Fibroblast of gingiva (primary cell): ENCODE measurements at places on chromosomes 11 and 22.

DNA sequence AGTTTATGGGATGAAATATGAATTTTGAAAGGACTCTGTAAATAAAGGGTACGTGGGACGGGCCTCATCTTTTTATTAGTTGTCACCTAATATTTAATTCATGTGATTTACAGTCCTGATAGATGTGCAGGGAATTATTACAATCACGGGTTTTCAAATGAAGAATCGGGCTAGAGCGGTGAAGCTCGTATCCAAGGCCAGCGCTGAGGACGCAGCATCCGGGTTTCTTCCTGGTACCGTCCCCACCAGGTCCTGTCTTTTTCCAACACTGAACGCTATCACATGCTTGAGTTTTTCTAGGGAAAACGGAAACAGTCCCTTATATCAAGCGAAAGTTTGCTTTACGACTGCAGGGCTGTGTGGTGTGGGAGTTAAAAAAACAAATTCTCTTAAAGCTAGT is 787 bp downstream of the SMDT1 start:
- DNase-seq: peak; percentile 27

GRCh38 chr11:61089806-61090491 is 12.3 kb upstream of the CD5 start:
- no peak for DNase-seq

DNA sequence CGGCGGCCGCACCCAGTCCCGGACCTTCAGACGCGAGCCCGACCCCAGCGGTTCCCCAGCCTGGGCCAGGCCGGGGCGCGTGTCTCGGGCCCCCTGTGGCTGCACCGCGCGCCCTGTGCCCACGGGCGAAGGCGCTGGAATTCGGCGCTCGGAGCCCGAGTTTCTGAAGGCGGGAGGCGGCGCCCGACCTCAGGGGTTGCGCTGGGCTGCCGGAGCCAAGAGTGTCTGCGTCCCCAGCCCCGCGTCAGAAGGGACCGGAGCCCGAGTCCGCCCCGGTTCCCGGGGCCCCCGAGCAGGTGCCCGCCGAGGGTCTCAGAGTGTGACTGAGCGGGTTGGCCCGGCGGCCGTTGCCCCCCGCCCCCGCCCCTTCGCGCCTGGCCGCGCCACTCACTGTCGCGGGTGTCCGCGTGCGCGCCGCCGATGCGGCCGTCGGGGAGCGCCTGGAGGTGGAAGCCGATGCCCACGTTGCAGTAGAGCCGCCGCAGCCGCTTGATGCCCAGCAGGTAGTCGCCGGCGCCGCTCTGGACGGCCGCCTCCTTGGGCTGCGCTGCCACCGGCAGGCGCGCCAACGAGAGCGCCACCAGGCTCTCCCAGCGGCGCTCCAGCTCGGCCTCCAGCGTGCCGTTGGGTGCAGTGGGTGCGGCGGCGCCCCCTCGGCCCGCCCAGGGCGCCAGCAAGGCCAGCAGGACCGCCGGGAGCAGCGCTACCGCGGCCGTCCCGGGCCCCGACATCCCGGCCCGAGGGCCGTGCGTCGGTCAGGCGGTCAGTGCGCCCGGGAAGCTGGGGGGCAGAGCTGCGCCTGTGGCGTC is 583 bp downstream of the FGF4 start:
- DNase-seq: no peak

DNA sequence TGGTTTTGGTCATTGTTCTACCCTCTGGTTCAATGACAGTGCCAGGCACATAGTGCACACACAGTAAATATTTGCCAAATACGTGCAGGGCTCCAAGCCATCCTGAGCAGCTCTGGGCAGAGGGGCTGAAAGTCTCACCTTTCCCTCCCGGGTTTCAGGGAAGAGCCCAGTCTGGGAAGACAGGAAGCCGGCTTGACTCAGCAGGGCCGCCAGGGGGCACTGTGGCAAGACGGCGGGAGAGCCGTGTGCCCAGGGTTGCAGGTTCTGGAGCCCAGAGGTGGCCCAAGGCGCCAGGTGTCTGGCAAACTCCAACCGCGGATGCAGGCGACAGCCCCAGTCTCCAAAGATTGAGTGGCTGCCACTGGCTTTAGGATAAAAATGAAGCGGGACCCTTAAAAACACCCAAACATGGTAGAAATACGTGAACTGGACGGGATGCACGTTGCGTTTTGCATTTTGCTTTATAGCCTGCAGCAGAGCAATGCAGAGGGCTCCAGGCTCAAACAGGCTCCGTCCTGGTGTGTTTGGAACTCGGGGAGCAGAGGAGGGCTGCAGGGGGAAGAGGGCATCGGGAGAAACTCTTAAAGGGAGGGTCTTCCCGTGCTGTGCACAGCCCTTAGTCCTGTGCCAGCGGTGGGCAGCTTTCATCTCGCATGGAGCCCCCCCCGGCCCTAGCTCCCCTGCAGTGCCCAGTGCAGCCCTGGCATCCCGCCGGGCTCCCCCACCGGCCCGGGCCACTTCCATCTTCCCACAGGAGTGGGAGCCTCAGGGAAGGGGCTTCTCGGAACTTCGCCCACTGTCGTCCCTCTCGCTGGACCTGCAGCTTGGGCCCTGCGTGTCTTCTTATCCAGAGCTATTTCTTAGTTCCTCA is 10.7 kb downstream of the KRTAP5-5 start:
- no peak for DNase-seq

GRCh38 chr11:19368726-19369375 is 128.1 kb upstream of the E2F8 start:
- peak; percentile 94 for DNase-seq

DNA sequence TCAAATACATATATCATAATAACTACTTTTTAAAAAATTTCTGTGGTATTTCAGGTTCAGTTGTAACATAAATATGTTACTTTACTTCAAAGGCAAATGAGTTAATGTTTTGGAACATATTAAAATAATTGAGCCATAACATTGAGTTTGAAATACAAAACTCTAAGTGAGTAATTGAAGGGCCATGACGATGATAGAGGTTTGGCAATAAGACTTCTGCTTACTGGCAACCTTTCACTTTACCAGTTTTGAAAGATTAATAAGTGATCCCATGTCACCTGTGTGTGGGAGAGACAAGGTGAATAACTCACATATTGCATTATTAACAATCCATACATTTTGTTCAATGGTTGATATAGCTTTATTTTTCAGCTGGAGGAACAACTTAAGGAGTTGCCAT is 144.4 kb downstream of the GRIA4 start:
- no peak for DNase-seq

DNA sequence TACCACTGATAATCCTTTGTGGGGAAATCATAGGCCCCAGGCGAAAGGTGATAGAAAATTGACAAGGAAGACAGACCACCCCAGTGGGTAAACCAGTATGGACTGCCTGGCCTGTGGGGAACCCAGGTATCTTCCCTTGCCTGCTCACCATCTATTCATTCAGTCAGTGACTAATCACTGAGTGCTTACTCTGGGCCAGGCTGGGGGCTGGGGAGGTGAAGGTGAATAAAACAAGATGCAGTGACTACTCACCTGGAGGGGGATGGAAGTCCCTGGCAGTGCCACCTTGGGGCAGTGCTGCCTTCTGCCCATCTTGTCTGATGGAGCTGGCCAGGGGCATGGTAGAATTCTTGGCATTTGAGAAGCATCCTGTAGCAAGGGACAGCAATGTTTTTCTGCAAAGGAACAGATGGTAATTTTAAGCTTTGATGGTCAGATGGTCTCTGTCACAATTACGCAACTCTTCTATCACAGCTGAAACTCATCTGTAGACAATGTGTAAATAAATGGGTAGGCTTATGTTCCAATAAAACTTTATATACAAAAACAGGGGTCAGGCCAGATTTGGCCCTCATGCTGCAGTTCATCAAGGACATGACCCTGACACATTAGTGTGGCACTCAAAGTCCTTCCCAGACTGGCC is 4.6 kb downstream of the ISX start:
- DNase-seq: no peak

DNA sequence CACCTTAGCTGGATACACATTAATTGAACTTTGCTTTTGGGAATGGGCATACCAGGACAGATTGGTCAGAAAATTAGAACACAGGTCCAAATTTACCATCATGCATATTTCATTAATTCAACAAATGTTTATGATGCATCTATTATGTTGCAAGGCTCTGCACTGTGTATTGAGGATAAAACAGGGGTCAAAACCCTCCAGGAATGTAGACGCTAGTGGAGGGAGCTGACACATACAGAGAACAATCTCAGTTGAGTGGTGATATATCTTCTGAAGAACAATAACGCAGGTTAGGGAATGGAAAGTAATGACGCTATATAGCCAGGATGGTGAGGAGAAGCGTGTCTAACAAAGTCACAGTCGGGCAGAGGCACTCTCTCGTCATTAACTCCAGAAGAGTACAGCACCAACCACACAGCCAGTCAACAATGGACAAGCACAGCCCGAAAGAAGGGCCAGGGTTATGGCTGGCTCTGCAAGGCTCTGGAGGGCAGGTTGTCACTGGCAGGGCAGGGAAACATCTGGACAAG is 3.8 kb downstream of the FLI1 start:
- DNase-seq: no peak

- DNase-seq: peak; percentile 99
Observed at GRCh38 chr11:12075822-12076821, 34.3 kb upstream of the MICAL2 start.

- DNase-seq: no peak
Observed at GRCh38 chr11:107136892-107137291, 118.6 kb upstream of the GUCY1A2 start.

- DNase-seq: peak; percentile 24
Observed at GRCh38 chr22:50498322-50498890, 9.1 kb downstream of the LMF2 start.

GRCh38 chr22:25829808-25830777 is 88.1 kb downstream of the MYO18B start:
- DNase-seq: no peak

DNA sequence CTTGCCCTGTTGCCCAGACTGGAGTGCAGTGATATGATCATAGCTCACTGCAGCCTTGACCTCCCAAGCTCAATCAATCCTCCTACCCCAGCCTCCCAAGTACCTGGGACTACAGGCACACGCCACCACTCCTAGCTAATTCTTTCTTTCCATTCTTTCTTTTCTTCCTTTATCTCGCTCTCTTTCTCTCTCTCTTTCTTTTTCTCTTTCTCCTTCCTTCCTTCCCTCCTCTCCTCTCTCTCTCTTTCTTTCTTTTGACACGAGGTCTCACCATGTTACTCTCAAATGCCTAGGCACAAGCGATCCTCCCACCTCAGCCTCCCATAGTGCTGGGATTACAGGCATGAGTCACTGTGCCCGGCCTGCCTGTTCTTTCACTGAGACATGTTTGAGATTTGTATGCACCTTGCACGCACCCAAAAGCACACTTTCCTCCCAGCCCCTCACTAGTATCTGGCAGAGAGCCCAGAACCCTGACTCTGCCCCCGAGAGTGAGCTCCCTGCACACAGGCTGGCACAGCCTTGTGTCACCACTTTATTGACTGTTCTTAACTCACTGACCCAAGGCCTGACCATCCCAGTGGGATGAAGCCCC is 56.8 kb downstream of the CD6 start:
- DNase-seq: no peak

DNA sequence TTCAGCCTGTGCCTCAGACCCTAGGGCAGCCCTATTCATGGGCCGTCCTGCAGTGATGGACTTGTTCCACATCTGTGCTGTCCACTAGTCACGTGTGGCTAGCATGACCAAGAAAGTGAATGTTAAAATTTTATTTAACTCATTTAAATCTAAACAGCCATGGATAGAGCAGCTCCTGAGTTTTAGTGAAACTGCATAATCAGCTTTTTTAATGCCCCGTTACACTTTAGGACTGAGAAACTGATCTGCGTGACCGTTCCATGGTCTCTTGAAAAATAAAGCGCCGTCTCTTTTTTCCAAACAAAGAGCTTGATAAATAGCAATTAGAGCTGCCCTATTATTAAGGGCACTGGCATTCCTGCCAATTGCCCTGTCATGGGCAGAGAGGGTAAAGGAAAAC is 76.5 kb upstream of the SNX19 start:
- no peak for DNase-seq

GRCh38 chr22:30044369-30044768 is 35.9 kb upstream of the HORMAD2 start:
- peak; percentile 59 for DNase-seq

- no peak for DNase-seq
Observed at GRCh38 chr11:126475014-126475991, 119.8 kb downstream of the ST3GAL4 start.

DNA sequence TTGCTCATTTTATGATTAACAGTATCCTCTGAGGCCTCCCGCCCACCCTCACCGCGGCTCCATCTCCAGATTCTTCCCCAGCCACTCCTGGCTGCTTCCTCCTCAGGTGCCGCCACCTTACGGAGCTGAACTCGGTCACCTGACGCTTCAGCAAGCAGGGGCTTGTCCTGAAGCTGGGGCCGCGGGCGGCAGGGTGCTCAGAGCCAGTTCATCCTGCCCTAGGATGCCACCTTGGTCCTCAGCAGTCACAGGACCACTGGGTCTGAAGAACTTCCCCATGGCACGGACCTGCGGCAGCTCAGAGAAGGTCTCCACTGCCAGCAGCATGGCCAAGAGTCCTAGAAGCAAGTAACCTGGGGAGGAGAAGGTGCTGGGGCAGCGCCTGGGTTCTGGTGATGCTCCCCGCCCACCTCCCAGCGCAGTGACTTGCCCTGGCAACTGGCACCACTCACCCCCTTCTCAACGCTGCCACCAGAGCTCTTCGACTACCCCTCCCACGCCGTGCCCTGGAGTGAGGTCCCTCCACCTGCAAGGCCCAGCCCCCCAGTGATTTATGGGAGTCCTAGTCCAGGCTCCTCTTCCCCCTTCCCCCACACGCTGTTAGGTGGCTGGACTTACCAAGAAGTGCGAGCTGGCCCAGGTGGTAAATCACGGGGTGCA is 2.6 kb downstream of the KCNK7 start:
- DNase-seq: no peak

- DNase-seq: no peak
Observed at GRCh38 chr11:61609980-61610366, 29.1 kb upstream of the SYT7 start.

DNA sequence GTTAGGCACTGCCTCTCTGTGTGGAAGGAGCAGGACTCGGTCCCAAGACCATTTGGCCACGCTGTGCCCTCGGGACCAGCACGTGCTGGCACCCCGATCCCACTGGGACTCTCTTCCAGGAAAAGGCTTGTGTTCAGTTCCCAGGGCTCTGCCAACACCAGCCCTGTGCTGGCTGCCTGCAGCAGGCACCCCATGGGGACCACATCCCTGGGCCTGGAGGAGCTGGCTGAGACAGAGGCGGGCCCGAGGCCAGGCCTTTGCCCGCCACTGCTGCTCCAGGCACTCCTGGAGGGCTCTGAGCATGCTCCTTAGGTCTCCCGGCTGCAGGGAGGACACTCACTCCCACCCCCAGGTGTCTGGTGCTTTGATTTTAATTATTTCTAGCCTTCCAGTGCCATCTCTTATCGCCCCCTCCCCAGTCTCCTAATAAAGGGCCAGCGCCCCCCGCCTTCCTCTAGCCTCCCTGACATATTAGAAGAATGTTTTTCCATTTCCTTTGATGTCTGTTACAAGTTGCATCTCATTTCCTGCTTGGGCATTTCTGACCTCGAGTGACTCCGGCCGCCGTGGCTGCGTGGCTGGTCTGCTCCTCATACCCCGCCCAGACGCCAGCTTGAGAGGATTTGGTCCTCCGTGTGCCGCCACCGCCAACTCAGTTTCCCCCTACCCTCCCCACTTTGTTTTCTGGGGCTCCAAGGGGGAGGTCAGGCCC is 14.4 kb downstream of the CDKN1C start:
- DNase-seq: no peak

- peak; percentile 41 for DNase-seq
Observed at GRCh38 chr11:62806611-62807121, 1.4 kb upstream of the NXF1 start.
